ENCODE measurements at places on chromosomes 5 and 9.

DNA sequence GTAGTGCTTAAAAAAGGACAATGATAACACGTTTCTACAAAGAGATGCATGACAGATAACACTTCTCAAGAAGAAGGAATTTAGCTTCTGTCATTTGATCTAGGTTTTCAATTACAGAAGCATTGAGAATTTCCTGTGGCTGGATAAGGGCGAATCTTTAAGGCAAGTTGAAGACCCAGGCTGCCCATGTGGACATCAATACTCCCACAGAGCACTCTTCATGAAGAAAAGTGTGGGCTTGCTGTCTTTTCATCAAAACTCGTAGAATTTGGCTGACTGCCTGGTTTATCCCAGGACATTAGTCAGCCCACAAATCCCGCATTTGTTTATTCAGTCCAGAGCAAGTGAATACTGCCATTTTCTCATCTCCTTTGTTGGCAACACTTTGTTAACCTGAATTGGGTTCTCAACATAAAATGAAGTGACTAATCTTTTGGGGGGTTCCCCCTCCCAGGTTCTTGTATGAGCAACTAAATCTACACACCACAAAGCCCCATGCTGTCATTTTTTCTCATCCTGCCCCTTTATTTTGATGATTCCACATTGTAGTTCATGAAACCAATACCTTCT is 43.4 kb upstream of the CDKN2B start:
- peak; percentile 11 for DNase-seq

GRCh38 chr9:105444130-105444529 is 3.7 kb upstream of the FSD1L start:
- DNase-seq = no peak

DNA sequence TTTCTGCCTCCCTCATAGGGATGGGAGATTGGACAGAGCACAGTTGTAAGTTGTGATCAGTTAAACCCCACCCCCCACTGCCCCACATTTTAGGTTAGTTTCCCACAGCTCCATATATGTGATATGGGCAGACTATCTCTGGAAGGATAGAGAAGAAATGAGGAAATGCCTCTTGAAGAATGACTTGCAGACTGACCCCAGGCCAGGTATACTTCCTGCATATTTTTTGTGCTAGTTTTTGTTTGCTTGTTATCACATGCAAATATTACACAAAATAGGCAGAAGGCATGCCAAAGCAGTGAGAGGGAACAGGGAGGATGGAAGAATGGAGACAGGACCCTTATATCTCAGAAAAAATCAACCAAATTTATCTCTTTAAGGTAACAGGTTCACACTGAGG is 10.1 kb upstream of the GLRX start:
- DNase-seq = no peak

GRCh38 chr5:139078345-139078744 is 119.8 kb downstream of the SIL1 start:
- no peak for DNase-seq

GRCh38 chr5:135054546-135054945 is 20.5 kb upstream of the PITX1 start:
- DNase-seq = no peak

DNA sequence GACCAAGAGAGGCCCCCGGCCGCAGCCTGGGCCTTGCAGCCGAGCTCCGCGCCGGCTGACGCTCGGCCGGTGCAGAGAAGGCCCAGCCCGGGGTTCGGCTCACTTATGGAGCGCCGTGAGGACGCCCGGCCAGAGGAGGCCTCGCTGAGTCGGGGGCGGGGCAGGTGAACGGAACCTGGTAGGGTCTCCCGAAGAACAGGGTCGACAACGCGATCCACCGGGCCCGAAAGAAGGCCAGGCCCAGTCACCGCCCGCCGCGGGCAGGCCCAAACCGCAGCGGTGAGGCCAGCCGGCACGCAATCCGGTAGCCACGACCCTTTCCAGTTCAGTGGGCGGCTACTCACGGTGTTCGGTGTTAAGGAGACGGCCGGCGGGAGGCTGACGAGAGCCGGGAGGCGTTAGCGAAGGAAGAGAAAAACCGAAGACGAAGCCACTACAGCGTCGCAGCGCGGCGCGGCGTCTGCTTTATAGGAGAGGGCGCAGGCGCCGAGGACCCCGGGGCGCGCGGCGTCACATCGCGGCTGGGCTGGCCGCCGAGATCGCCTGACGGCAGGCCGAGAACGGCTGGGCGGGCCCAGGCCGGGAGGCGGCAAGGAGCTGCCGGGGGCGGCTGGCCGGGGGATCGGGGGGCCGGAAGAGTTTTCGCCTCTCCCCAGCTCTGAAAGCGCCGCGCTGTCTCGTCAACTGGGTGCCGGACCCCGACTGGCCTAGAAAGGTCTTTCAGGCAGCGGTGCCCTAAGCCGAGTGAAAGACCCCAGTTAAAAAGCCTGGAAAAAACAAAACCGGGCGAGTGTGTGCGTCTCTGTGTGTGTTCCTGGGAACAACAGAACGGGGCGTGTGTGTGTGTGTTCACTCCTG is at the start of gene SKP1:
Gene SKP1 (minus strand): TSS at position 440 of the 858 bp plus-strand sequence. CDS start 2,928 bp downstream, outside the sequence.
- peak; percentile 69 for DNase-seq

DNA sequence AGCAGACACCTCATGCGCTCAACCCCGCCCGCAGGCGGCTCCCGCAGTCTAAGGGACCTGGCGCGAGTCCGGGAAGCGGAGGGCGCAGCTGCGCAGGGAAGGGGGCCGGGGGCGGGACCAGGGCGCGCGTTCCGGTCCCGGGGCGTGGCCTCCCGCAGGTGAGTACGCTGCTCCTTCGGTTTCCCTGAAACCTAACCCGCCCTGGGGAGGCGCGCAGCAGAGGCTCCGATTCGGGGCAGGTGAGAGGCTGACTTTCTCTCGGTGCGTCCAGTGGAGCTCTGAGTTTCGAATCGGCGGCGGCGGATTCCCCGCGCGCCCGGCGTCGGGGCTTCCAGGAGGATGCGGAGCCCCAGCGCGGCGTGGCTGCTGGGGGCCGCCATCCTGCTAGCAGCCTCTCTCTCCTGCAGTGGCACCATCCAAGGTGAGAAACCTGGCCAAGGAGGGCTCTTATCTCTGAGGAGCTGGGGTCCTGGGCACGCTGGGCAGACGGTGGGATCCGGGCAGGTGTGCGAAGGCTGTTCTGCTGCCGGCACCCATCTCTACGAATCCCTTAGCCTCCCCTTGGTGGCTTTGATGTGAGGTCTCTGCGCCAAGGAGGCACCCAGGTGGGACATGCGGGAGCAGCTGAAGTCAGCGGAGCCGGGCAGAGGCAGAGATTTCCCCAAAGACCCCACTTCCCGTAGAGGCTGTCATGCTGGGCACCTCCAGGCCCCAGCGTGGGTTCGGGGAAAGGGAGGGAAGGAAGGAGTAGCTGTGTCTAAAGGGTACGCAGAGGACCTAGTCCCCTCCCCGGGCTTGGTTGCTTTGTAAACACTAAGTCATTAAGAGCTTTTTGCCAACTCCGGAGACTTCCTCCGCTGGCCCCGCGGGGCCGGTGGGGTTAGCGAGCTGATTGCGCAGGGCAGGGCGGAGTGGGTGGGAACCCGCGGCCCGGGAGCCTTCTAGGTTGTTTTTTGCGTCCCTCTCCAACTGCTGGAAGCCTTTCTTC is at the start of gene F2RL1:
Gene F2RL1 (plus strand): TSS at position 187 of the 988 bp plus-strand sequence. CDS start 153 bp downstream, at position 340.
- DNase-seq = peak; percentile 20

GRCh38 chr5:39449591-39449990 is 24.8 kb upstream of the DAB2 start:
- DNase-seq = no peak

DNA sequence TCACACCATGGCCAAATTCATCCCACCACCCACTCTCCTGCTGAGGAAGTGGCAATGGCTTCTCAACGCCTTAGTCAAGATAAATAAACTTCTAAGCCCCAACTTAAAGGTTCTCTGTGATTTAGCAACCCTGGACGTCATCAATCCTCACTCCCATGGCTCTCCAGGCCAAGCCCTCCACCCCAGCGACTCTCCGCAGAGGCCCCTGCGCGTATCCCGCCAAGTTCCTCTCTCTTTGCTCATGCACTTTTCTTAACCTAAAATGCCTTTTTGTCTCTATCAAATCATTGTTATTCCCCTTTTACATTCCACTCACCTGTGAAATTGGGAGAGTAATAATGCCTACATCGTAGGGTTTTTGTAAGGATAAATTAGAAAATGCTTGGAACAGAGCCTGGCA is 88.6 kb downstream of the NRG2 start:
- no peak for DNase-seq

- no peak for DNase-seq
Observed at GRCh38 chr9:129201289-129201688, 23.2 kb upstream of the IER5L start.

DNA sequence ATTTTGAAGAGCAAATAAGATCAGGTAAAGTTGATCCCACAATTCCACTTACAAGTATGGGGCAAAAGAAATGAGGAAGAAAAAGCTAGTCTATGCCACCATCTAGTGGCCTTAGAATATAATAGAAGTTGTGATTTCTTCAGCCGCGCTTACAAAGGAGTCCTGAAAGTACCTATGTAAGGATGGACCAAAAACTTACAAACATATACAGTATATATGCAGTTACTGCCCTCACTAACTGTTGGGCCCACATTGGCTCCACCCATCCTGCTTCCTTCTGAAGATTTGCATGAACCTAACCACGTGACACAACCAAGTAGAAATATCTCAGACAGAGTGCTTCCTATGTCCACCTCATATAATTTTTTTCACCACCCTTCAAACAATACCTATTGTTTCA is 11.7 kb upstream of the OR13D1 start:
- no peak for DNase-seq

DNA sequence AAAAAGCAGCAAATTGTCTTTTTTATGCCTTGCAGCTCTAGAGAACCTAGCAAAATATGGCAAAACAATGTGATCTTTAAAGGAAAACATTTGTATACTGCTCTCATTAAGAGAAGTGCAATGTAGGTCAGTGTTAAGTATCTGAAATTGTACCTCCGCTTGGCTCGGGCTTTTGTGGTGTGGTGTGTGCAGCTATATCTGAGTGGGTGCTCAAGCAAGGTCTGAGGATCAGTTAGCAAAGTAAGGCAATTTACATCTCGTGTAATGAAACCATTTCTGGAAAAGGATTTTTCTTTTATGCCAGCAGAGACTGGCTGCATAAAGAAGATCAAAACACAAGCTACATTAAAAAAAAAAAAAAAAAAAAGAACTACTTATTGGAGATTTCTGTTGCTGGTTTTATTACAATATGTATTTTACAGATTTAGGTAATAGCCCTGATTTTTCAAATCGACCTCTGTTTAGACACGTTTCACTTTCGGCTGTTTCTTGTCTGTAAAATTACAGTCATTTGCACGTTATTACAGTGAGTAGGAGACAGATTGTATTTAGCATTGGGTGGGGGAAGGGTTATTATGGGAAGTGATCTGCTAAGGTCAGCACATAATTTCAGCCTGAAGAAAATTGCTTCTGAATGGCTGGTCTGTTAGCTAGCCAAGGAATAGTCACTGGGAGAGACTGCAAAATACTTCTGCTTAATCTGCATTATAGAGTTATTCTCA is 7.9 kb upstream of the ZNF608 start:
- DNase-seq = no peak

GRCh38 chr5:160486573-160486972 is 64.9 kb downstream of the PTTG1 start:
- DNase-seq = no peak

- DNase-seq = no peak
Observed at GRCh38 chr5:135559354-135559753, 19.4 kb downstream of the CXCL14 start.

- DNase-seq = no peak
Observed at GRCh38 chr9:12775679-12776512, 1.1 kb downstream of the LURAP1L start.

DNA sequence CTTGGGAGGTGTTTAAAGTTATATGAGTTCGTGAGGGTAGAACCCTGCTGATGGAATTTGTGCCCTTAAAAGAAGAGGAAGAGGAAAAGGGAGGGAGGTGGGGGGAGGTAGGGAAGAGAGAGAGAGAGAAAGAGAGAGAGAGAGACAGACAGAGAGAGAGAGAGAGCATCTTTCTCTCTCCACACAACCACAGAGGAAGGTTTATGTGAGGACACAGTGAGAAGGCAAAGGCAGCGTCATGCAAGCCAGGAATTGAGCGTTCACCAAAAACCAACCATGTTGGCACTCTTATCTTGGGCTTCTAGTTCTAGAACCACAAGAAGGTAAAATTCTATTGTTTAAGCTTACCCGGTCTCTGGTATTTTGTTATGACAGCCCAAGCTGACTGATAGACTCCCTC is 152.4 kb downstream of the SH3GL2 start:
- DNase-seq = no peak

- DNase-seq = no peak
Observed at GRCh38 chr9:87610200-87611155, 112.8 kb downstream of the DAPK1 start.

- DNase-seq = no peak
Observed at GRCh38 chr9:69421908-69422801, 97.1 kb downstream of the ENTREP1 start.

Data from stimulated activated CD8-positive, alpha-beta memory T cell treated with anti-CD3 and anti-CD28 coated beads, Interleukin-7, amount 100 ng/mL, for 48 hours (primary cell).